Activated CD4-positive, alpha-beta T cell treated with anti-CD3 and anti-CD28 coated beads for 36 hours (primary cell): ENCODE measurements at places on chromosomes 12 and 14. TPM values are rescaled to one million over a fixed set of nuclear protein-coding genes. Genes with fewer than 3 reads are reported as not detected.

DNA sequence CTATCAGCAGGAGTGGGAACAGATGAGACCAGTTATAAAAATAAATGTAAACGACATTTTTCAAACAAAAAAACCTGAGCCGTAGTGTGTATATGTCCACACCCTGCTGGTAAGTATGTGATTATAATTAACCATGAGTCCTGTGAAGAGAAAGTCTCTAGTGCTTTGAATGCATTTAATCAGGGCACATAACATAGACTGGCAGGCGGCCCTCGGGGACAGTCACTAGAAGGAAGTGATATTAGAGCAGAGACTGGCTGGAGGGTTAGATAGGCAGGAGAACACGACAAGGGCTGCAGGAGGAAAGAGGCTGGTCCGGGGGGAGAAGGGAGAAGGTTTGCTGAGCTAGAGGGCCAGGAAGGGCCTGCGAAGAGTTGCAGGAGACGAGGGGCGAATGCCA is 23.8 kb upstream of the ELK3 start:
- no peak for DNase-seq

GRCh38 chr14:66649498-66649897 is 141.6 kb downstream of the GPHN start:
- DNase-seq, result peak; percentile 50

The CACNA1C gene
- total RNA-seq, result 0.11 TPM

GRCh38 chr14:86672080-86672479 is 1142.1 kb downstream of the FLRT2 start:
- DNase-seq, result no peak

- no peak for DNase-seq
These were observed 41.9 kb downstream of the PTGER2 start for GRCh38 chr14:52356025-52356424.

DNA sequence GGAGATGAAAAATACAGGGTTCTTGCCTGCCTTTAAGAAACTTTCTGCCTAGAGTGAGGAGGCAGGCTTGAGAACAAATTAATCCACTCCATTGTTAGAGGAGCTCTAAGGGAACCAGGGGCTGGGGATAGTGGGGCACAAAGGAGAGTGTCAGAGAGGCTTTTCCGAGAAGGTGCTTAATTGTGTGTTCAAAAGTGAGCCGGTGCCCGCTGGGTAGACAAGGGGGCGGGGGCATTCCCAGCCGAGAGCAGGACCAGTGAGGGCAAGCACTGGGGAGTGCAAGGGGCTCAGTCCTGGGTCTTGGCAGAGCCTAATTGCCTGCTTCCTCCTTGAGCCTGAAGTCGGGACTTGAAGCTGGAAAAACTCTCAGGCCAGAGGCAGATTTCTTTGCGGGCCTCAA is 377.4 kb downstream of the ETNK1 start:
- DNase-seq, result no peak

DNA sequence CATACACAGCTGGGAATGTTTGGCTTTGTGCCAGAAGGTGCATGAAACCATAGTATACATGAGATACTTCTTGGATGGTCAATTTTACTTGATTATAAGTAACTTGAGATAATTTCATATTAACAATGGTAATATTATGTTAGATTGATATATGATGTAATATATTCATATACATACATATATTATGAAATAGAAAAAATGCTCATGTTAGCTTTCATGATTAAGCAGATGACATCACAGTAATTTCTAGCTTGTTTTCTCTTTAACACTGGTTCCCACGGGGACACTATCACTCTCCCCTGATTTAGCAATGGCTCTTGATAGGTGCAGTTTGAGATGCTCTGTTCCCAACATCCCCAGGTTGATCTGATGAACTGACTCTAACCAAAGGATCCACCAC is 35.4 kb upstream of the NTF3 start:
- DNase-seq, result no peak

The CLEC1A gene
- not detected for total RNA-seq

The KLRD1 gene
- total RNA-seq, result 0.05 TPM

DNA sequence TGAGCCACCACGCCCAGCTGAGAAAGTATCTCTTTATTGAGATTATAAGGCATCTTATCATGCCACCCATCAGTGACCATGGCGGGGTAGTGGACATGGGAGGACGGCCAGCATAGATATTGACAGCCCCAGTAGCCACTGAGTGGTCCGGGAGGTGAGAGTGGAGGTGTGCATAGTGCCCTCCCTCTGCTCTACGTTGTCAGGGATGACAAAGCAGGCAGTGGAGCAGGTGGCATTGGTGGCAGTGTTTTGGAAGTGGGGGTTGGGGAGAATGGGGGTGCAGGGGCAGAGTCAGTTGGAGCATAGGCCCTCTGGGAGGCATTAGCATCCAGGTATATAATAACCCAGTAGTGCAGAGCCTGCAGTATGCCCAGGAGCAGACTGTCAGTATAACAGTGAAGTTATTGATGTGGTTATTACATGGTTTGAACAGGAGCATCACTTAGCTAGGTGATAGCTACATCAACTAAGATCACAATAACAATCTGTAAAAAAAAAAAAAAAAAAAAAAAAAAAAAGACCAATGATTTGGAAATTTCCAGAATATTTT is 41.1 kb downstream of the GNG2 start:
- no peak for DNase-seq

DNA sequence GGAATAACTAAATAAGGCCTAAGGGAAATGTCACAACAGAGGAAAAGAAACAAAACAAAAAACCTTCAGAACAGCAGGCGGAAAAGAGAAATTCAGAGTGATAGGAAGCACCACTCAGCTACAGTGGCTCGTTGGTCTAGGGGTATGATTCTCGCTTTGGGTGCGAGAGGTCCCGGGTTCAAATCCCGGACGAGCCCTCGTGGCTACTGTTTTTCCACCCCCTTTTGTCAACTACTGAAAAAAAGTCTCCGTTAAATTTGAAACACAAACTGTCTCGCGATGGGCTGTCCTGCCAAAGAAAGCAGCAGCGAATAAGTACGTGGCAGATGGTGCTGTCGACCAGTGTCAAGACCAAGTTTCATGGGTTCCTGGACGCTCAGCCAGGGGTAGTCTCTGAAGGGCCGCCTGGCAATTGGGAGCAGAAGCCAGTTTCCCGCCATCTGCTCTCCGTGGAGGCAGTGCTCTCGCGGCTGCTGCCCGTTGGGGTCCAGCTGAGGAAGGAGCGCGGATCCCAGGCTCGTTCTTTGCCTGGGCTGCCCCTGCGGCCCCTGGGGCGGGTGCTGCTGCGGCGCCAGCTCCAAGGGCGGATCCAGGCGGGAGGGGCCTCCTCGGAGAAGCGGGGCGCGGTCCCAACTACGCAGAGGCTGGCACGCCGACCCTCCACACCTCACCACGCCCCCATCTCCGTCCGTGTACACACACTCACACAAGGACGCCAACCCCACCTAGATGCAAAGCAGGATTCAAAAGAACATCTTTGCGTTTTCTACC is at the start of gene RNASE4:
TSS of gene RNASE4 (plus strand) at position 670 of the 771 bp plus-strand sequence. CDS start 14,812 bp downstream, outside the sequence.
- DNase-seq, result peak; percentile 88

DNA sequence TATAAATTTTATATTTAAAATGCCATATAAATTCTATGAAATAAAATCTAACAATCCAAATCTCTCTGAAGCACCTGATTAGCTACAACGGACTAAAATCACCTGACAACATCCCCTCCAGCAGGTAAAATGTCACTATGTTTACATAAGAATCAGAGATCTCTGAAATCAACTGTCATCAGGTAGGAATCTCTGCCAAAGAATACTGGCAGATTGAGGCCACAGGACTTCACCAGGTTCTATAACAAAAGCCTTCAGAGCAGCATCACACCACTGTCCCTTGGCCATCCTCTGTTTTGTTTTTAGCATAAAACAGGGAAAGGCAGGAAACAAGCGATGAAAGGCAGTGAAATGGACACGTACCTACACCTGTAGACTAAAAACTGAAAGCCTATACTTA is 22.1 kb downstream of the FGD6 start:
- DNase-seq, result no peak

DNA sequence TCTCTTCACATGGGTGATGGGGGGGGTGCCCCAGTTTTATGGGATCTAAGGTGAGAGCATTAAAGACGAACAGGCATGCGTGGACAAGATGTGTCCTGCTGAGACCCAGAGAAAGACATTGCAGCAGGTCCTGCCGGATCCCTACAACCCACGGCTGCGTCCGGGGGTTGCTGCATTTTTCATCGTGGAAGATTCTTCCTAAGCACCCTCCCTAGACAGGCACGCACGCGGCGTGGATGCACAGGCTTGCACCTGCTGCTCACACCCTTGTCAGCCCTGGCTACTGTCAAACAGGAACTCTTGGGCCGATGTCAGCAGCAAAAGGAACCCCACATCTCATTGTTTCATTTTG is 280.6 kb upstream of the RTL1 start:
- no peak for DNase-seq

DNA sequence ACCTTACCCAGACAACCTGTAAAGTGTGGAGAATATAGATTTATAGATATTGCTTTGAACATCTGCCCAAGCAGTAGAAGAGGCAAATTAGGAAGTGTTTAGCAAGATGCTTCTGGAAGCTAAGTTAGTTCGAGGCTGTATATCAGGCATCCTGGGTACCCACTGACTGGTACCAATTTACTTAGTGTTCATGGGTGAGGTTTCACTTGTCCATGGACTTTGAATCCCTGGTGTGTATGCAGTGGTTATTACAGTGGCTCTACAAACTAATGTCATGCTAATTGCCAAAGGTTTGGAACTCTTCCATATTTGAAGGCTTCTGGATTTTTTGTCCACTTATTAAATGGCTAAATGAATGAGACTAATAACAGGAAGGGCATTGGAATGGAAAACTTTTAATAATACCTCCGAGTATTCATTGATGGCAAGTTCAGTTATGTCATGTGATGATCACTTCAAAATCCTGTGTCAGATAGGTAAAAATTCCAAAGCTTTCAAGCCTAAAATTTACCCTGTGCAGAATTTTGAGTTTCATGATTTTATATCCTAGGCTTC is at the start of gene OR4E2:
TSS of gene OR4E2 (plus strand) at position 505 of the 555 bp plus-strand sequence. CDS start 11,248 bp downstream, outside the sequence.
- DNase-seq, result no peak

DNA sequence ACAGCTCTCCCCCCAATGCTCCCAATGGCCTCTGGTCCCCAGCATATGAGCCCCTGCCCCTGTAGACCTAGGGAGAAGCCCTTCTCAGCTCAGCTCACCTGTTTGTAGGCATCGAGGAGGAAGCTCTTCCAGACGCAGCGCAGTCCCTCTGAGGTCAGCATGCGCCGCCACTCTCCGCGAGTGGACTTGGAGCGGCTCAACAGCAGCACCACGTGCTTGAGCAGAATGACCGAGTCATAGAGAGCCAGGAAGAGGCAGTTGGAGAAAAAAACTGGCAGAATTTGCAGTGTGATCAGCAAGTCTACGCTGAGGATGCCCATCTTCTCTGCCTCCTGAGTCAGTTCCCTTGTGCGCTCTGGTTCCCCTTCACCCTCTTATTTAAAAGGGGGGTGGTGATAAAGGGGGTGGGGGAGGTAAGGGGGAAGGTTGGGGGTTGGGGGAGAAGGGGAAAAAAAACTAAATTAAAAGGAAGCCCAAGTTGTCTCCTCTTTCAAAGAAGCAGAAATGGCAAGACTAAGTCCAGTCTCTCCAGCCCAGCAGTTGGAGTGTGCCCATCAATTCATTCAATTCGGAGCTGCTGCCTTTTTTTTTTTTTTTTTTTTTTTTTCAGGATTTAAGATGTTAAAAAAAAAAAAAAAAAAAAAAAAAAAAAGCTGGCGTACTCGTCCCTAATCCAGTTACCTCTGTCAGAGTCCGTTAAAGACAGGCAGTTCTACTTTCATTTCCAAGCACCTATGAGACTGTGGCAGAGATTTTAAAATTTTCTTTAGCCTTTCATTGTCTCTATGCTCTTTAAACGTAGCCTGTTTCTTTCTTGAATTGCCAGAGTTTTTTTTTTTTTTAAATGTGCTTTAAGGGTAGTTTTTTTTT is at the start of gene DIO2:
TSS of gene DIO2 (minus strand) at position 352 of the 870 bp plus-strand sequence. CDS start at position 320, 32 bp downstream.
- DNase-seq, result no peak

The ZC2HC1C gene
- total RNA-seq, result 1.3 TPM

- DNase-seq, result no peak
These were observed 111.9 kb downstream of the PAX9 start for GRCh38 chr14:36773558-36773957.

DNA sequence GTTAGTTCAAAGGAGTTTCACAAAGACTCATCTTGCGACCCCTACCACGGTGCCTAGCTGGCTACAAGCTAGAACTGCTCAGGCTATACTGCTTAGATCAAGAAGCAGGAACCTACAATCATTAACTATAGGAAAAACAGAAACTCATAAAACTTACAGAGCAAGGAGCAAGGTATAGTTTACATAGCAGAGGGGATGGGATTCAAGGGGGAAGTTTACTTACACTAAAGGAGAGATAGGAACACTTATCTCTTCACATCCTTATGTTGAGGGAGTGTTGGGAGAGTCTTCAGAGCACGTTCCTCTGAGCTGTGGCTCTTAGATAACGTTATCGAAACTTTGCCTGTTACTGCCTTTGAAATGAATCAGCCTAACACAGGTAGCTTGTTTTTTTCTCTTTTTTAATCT is 58.1 kb downstream of the FSCB start:
- no peak for DNase-seq

The SCNN1A gene
- not detected for total RNA-seq

GRCh38 chr14:53358166-53358565 is 205.0 kb upstream of the DDHD1 start:
- no peak for DNase-seq

The SIX1 gene
- total RNA-seq, result not detected

The CIROP gene
- total RNA-seq, result not detected

GRCh38 chr14:70052990-70053389 is 135.8 kb downstream of the SLC8A3 start:
- peak; percentile 48 for DNase-seq

The GPR137C gene
- total RNA-seq, result 0.14 TPM

The AKAP3 gene
- 2.8 TPM for total RNA-seq

DNA sequence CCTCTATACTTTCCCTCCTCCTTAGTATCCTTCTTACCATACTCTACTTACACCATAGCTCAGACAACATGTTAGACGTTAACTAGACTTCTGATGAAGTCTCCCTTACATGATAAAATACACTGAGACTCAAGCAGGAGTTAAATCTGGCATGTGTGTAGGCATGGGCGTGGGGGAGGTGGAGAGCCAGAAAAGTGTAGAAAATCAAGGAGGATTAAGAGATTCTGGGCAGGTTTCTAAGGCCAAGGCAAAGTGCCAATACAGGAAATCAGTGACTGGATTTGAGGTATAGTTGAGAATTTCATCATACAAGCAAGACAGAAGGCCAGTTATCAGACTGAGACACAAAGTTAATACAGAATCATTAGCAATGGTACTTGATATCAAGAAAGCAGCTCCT is 37.4 kb downstream of the EPS8 start:
- DNase-seq, result no peak
